ENCODE measurements at places on chromosomes 3 and 15.

- no peak for DNase-seq
These were observed 51.3 kb upstream of the FGD5 start for GRCh38 chr3:14767245-14768051.

- no peak for DNase-seq
These were observed 350.4 kb upstream of the SEMA6D start for GRCh38 chr15:47366884-47367283.

DNA sequence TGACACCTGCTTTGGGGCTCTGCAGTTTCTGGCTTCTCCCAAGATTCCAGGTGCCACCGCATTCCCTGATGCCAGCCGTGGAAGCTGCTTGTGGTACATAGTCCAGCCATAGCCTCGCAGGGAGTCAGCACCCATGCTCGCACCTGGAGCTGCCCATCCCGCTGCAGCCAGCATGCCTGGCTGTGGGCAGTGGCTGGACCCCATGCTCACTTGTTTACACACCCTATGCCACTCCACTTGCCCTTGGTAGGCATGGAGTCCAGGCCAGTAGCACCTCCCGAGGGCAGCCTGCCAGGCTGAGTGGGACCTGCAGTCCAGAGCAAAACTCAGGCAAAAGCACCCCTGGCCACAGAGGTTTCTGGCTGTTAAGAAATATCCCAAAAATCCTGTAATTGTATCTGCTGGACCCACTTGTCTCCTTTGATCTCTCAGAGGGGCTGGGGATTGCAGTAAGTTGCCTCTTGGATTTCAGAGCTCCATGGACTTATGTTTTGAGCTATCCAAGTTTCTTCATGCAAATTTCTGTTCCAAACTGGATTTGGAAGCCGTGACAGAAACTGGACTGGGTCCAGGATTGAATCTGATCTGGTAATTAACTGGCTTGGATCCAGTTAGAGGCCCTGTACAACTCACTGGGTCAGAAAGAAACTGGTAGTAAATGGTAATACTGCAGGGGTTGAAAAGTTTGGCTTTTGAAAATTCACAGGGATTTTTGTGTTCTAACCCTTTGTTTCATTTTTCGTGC, 149.3 kb downstream of the FMN1 start:
- no peak for DNase-seq

DNA sequence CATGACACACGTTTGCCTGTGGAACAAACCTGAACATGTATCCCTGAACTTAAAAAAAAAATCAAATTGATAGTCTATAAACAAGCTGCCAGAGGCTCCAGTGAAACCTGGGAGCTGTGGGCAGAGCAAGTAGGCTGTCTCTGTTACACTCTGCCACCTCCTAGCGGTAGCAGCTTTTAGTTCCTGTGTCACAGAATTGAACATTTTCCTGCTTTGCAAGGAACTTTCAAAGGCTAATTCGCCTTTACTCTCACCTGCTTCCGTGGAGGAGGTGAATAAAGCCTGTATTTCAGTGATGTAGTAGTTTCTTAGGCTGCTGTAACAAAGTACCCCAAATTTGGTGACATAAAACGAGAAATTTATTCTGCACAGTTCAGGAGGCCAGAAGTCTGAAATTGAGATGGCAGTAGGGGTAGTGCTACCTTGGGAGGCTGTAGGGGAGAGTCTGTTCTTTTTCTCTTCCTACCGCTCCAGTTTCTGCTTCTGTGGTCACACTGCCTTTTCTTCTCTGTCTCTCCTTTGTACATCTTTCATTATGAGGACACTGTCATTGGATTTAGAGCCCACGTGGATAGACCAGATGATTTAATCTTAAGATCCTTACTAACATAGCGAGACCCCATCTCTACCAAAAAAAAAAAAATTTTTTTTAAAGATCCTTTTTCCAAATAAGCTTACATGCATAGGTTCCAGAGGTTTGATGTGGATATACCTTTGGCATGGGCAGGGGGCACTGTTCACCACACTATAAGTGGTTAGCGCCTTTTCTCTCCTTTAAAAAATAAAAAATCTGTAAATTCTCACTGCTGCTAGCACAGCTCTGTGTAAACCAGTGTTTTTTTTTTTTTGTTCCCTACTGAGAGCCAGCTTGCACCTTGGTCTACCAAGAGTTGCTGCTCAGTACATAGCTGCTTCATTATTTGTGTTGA, 25.3 kb downstream of the FBXO22 start:
- no peak for DNase-seq

DNA sequence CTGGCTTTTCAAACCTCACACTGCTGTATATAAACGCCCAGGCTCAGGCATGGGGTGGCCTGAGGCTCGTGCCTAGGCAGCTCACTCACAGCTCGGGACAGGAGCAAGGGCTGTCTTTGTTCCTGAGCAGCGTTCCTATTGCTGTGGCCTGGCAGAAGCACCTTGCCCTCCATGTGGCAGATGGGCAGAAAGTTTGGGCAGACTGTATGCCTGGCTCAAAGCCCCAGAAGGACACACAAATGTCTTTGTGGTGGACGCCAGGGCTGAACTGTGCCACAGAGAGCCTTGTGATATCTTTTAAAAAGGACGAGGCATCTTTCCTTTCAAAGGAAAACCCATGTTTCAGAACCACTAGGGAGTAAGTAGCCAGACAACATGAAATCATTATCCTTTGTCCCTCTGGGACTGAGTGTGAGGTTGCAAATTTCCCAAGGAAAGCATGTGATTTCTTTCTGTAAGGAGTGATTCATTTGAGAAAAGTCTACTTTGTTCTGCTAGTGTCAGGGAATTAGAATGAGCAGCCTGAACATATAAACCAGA, 29.3 kb upstream of the UBE2E1 start:
- no peak for DNase-seq

DNA sequence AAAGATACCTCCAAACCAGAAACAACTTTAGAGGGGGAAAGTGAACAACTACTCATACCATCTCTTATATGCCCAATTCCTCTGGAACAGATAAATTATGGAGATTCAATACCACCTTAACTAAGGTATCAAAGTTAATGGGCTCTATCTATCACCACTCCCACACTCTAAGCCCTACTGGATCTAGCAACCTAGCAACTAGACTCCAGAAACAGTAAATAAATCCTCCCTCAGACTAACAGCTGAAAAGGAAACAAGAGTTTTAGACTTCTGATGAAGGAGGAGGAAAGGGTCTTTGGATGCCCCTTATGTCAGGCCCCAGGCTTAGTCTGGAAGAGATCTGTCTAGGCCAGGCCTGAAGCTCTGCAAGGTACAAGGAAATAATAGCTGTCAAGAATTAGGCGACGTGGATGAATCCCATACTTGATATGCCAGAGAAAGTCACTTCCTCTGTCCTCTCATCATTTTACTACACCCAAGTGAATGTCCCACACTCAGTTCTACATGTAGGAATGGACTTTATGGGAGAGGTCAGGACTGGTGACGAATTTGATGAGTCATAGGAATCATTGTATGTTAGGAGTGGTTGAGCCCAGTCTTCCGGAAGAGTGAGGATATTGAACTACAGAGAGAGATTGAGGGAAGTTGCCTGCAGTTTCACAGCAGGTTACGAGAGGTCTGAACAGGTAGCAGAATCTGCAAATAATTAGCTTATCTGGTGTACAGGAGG, 113.8 kb downstream of the AKAP13 start:
- no peak for DNase-seq

- no peak for DNase-seq
These were observed 7.4 kb downstream of the KLF15 start for GRCh38 chr3:126349611-126350501.

DNA sequence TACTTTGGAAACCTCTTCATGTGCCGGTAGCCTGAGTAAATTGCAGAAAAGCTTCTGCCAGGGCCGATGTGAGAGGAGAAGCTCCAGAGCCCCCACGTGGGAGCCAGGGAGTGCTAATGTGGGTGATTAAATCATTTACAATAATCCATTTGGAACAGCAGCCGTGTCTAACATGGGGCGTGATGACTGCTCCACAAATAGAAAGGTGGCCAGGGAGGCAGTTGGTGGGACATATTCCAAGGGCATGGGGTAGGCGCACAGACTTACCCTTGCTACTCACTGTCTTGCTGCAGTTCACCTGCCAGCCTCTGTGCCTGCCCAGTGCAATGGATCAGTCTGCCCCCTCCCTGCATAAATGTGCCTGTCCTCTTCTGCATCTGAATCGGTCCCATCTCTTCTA, 39.3 kb upstream of the INSYN1 start:
- DNase-seq: no peak

DNA sequence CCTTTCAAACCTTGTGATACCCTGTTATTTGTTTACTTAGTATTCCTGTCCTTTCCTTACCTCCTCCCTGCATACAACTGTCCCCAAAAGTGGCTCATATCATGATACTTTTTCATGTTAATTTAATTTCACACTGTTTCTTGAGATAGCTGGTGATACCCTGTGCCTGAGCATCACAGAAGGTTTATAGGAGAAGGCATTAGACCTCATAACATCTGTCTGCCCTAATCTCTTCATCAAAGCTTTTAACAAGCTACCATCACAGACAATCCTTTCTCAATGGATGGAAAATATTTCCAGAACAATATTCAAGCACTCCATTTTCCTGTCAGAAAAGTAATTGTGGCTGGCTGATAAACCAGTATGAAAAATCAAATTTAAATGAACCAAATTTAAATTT, 81.6 kb downstream of the SSR3 start:
- no peak for DNase-seq

DNA sequence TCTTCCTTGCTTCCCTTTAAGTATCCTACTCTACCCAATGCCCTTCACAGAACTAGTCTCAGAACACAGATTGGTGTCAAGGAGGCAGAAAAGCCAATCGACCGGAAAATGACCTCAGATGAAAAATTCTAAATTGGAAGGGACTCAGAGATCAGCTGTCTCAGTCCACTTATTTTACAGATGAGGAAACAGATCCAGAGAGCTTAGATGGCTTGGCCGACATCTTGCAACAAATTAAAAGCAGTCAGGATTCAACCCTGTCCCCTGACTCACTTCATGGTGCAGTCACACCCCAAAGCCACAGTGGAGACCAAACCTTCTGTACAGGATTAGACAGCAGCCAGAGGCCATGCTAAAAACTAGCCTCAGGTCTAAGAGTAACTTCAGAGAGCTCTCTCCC, 169.3 kb upstream of the BHLHE40 start:
- DNase-seq: no peak

GRCh38 chr3:178406206-178406605, 130.0 kb upstream of the KCNMB2 start:
- no peak for DNase-seq

DNA sequence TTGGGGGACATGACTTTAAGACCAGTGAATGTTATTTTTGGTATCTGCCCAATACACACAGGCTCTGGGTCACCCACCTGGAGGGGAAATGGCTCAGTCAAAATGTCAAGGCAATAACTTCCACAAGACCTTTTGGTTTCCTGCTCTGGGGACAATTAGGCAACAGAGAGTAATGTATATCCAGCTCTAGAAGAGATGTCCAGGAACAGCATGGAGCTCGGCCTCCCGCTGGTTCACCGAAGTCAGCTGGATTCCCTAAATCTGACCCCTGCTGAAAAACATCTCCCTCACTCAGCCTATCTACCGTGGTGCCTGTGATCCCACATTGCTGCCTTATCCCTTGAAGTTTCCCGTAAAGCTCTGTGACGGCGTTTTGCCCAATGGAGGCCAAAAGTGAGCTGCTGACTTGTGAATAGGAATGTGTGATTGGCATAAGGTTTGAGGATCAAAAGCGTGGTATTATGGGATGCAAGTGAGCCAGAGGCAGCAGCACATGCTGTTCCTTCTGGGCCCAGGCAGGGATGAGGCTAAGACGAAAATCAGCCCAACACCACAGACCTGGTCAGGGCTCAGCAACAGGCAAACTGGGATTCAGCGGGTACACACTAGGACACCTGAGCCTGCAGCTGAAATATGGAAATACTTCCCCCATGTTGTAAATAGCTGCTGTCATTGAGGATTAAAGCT, 47.2 kb upstream of the SLC6A11 start:
- DNase-seq: no peak

- no peak for DNase-seq
These were observed 19.8 kb upstream of the RAB7A start for GRCh38 chr3:128706086-128706615.

- no peak for DNase-seq
These were observed 57.4 kb upstream of the TMEM158 start for GRCh38 chr3:45283471-45283870.

GRCh38 chr15:58477170-58477569, 45.4 kb downstream of the LIPC start:
- DNase-seq: no peak

DNA sequence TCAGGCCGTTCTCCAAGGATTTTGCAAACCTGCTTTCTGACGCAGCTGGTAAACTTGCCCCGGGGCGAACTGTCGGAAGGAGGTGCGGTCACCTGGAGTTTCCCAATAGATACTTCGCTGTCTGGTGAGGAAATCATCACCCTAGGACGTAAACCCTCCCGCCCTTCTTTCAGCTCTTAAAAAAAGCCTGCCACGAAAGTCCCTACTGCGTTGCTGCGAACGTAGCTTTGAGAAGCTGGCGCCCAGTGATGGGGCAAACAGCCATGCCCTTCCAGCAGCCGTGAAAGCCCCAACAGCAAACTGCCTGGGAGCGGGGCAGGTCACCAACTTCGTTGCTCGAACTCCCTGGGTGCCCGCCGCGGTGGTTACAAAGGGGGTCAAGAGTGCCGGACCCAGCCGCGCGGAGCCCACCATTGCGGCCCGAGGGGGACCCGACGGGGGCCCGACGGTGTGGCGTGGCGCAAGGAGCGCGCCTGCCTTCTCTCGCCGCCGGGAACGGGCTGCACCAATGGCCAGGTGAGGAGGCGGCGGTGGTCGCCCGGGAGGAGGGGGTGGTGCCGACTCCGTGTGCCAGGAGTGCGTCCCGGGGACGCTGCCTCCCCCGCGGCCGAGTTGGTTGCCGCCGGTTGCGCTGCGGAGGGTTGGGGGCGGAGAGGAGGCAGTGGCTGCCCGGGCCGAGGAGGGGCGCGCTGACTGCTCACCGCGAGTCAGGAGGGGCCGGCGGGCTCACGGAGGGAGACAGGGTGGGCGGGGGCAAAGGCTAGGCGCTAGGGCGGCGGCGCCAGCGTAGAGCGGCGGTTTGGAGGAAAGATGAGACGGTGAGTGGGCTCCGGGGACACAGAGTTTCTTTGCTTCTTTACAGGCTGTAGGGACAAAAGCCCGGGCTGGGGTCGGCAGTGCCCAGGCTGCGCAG, at the start of gene PHLDB2:
Gene PHLDB2, plus strand, starts transcription at position 205 of the 913 bp plus-strand sequence. CDS start 24,813 bp downstream, outside the sequence.
- peak; percentile 45 for DNase-seq

GRCh38 chr3:197114007-197114406, 84.4 kb upstream of the MELTF start:
- DNase-seq: no peak

DNA sequence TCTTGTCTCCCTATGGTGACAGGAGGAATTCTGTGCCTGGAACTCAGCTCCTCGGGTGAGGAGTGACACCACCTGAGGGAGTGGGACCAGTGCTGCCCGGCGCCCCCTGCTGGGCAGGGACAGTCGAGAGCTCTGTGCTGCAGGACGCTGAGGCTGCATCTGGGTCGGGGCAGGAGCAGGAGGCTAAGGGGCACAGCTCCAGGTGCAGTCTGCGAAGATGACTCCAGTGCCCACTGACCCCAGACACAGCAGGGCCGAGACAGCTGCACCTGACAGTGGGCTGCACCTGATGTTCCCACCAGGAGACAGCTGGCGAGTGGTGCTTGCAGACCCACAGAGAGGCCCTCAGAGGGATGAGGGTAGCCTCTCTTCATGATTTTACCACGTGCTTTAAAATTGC, 152.9 kb downstream of the ATP10A start:
- peak; percentile 22 for DNase-seq

GRCh38 chr15:28909958-28910500, 24.3 kb downstream of the APBA2 start:
- DNase-seq: no peak

- no peak for DNase-seq
These were observed 8.7 kb upstream of the FLNB start for GRCh38 chr3:57999417-58000115.

GRCh38 chr3:87436781-87437543, 160.6 kb upstream of the POU1F1 start:
- no peak for DNase-seq

- DNase-seq: no peak
These were observed 74.0 kb downstream of the MCF2L2 start for GRCh38 chr3:183354325-183354831.
